ENCODE measurements at places on chromosomes 6 and 20. TPM values are rescaled to one million over a fixed set of nuclear protein-coding genes. Genes with fewer than 3 reads are reported as not detected.

ZNF165 gene
- polyA plus RNA-seq = 0.61 TPM

CLDN20 gene
- not detected for polyA plus RNA-seq

HLA-DQA2 gene
- polyA plus RNA-seq = not detected

SNAP25 gene
- polyA plus RNA-seq = 6.3 TPM

OR2B6 gene
- not detected for polyA plus RNA-seq

BPIFB2 gene
- not detected for polyA plus RNA-seq

VSX1 gene
- 0.75 TPM for polyA plus RNA-seq

TFAP2C gene
- polyA plus RNA-seq = 0.18 TPM

THBD gene
- polyA plus RNA-seq = 24.0 TPM

PACRG gene
- polyA plus RNA-seq = 4.5 TPM

PSORS1C1 gene
- polyA plus RNA-seq = 7.8 TPM

HM13 gene
- polyA plus RNA-seq = 129 TPM

EPPIN gene
- 0.38 TPM for polyA plus RNA-seq

RBCK1 gene
- 53.5 TPM for polyA plus RNA-seq

FAM184A gene
- polyA plus RNA-seq = 2.8 TPM

LGSN gene
- not detected for polyA plus RNA-seq

UST gene
- 20.1 TPM for polyA plus RNA-seq

UFL1 gene
- polyA plus RNA-seq = 15.6 TPM

OOEP gene
- polyA plus RNA-seq = 0.43 TPM

ADGRB3 gene
- 2.3 TPM for polyA plus RNA-seq

TLDC2 gene
- 0.11 TPM for polyA plus RNA-seq

EMILIN3 gene
- polyA plus RNA-seq = 4.2 TPM

GNRH2 gene
- 2.2 TPM for polyA plus RNA-seq

C6orf15 gene
- polyA plus RNA-seq = not detected

ZBTB12 gene
- 2.4 TPM for polyA plus RNA-seq

TRIM38 gene
- 10.3 TPM for polyA plus RNA-seq

LINC00237 gene
- not detected for polyA plus RNA-seq

KHDC3L gene
- polyA plus RNA-seq = 0.73 TPM

TMC2 gene
- 0.38 TPM for polyA plus RNA-seq

LY86 gene
- polyA plus RNA-seq = 13.8 TPM

HACE1 gene
- 8.3 TPM for polyA plus RNA-seq

CLPSL2 gene
- polyA plus RNA-seq = not detected

PAX1 gene
- not detected for polyA plus RNA-seq

TREM2 gene
- 3.9 TPM for polyA plus RNA-seq

DBNDD2 gene
- polyA plus RNA-seq = 36.1 TPM

SLC44A4 gene
- 2.5 TPM for polyA plus RNA-seq

TRDN gene
- polyA plus RNA-seq = 0.12 TPM

C6orf141 gene
- polyA plus RNA-seq = 2.8 TPM

COL9A1 gene
- polyA plus RNA-seq = 0.15 TPM

BPIFA1 gene
- not detected for polyA plus RNA-seq

HMGA1 gene
- polyA plus RNA-seq = 2.4 TPM
